CD8-positive, alpha-beta memory T cell (primary cell): ENCODE measurements at places on chromosomes 7 and 10.

DNA sequence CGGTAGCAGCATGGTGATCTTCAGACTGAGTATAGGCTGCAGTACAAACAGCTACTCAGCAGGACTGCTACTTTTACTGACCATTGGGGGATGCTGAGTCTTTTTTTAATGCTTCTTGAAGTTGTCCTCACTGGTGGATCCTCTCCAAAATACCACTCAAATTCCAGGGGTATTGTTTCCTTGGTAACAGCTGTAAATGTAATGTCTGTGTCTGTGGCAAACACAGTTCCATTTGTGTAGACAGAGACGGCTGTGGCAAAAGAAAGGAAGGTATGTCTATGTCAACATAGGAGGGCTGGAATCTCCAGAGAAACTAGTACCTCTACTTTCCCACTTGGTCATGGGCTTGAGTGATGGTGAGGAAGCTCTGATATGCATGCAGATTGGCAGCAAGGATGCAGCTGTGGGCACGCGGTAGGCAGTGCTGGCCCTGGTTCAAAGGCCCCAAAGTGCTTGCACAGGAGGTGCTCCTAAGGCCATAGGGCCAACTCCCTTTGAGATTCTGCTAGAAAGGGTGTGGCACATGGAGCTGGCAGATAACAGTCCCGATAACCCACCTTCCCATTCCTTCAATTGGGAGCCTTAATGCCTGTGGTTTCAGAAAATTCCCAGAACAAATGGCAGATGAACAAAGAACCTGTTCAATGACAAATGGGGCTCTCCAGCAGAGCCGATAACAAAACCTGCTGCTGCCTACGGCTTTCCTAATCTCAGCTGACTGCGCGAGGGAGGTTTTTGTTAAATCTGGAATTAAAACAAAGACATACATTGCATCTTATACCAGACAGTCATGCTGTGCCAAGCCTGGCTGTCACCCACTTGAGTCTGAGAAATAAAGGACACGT lies 43.0 kb downstream of the PKD1L1 start:
- no peak for DNase-seq

DNA sequence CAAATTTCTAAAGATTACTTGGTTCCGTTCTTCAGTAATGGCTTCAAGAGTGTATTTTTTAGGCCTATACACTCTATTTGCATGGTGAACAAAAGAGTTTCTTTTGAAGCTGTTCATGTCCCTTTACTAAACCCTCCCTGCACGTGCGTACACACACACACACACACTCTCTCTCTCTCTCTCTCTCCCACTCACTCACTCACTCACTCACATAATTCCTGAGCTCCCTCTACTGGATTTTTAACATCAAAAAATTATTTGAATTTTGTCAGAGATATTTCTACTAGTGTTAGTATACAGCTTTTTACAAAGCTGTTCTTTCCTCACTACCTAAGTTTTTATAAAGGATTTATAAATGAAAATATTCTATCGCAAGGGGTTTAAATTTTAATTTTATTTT lies 85.9 kb downstream of the UBE3C start:
- no peak for DNase-seq

DNA sequence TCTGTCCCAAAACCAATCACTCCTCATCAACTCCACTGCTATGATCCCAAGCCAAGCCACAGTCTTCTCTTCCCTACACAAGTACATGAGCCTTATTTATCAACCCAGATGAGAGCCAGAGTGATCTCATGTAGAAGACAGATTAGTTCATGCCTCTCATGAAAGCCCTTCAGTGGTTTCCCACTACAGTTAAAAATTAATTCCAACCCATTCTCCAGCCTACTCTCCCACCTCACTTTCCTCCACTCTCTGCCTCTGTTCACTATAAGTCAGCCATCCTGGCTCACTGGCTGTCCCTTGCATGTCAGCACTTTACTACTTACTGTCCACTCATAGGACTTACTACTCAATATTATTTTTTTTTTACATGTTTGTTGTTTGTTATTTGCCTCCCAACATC lies 67.3 kb downstream of the CACUL1 start:
- DNase-seq = no peak

GRCh38 chr7:7793249-7793648 lies 74.8 kb upstream of the RPA3 start:
- DNase-seq = no peak

DNA sequence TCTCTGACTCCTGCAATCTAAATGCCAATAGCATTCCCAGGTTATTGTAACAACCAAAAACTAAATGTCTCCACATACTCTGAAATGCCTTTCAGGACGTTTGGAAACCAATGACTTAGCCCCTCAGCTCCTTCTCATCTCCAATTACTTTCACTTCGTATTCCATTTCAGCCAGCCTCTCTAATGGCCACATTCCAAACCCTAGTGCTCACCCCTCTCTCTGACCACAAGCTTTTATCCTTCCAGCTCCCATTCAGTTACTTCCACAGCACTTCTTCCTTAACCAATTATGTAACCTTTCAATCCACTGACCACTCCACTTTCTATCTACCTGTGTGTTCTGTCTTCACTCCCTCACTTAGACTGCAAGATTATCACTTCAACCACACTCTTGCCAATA lies 4.3 kb downstream of the NOC3L start:
- DNase-seq = no peak

DNA sequence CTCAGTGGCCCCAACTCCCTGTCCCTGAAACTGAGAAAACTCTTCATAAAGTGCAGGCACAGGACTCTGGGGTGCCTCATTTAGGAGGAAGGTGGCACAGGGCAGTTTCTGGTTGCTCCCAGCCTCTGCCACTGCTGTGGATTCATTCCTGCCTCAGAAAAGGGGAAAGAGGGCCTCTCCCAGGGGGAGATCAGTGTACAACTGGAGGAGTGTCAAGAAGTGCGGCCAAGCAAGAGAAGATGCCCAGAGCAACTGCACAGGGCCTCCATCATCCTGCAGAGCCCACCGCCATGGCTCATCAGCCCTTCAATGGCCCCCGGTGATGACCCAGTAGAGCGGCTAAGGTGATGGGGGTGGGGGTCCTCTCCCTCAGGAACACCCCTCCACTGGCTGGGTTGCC lies 150.3 kb downstream of the PLXNA4 start:
- DNase-seq = no peak

- DNase-seq = no peak
Observed at GRCh38 chr10:132497861-132498561, 39.6 kb upstream of the INPP5A start.

DNA sequence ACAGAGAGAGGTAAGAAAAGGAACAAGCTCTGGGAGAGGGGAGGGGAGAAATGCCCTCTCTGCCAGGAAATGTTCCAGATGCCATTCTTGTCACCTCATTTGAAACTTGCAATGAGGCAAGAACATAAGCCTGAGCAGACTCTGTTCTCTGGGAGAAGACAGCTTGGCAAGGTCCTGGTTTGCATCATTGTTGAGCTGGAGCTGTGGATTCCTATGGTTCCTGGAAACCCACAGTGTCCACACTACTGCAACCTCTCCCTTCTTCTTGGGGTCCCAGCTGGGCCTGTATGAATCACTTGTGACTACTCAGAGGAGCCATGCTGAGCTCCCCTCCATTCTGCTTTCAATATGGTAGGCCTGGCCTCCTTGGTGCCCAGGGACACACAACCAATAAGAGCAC lies 60.8 kb upstream of the HECTD2 start:
- DNase-seq = no peak

GRCh38 chr7:50212666-50213621 lies 91.6 kb upstream of the IKZF1 start:
- no peak for DNase-seq
